ENCODE measurements at places on chromosomes 3 and 15.

GRCh38 chr3:170429050-170429449 is 10.4 kb downstream of the CLDN11 start:
- ATAC-seq = no peak

- ATAC-seq = no peak
Observed at GRCh38 chr3:72959336-72959735, 37.3 kb upstream of the PPP4R2 start.

DNA sequence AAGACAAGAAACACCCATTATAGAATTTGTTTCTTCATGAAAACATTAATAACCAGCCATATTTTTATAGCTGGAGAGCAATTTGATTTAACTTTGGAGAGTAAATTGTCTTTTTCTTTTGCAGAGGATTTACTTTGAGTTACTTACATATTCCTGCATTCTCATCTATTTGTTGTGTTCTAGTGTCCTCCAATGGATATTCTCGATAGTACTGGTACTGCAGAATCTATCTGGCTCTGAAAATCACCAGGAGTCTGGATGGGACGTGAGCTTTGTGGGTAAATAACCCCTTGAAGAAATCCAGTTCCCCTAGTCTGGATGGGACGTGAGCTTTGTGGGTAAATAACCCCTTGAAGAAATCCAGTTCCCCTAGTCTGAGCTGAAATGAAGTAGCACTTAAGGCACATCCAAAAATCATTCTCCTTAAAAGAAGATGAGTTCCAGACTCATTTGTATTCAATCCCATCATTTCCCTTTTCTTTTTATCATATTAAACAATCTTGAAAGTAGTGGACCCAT is 294.1 kb upstream of the UBE2E2 start:
- ATAC-seq = no peak

DNA sequence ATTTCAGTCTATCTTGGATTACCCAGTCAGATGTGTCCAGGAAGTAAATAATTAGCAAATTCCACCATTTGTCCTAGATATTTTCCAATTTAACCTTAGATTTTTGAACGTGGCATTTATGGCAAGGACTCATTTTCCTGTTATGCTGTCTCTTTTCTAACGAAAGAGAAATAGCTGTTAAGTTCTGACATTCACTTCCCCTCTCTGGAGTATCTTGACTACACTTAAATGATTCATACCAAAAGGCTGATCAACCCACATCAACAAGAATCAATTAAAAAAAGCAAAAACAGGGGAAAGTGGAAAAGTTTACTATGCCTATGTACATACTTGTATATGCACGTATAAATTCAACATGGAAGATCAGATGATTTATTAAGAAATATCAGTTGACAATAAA is 149.9 kb downstream of the FRMD5 start:
- no peak for ATAC-seq

DNA sequence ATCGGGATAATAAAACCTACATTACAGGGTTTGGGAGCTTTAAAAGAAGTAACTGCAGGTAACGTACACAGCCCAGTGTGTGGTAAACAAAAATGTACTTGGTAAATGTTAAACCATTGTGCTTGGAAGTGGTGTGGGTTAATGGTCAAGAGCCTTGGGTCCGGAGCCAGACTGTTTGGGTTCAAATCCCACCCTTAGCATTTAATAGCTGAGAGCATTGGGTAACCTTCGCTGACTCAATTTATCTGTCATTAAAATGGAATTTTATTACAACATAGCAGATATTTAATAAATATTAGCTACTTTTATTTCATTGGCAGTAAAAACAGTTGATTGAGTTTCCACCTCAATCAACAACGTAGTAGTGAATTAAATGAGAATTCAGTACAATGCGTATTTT is 1.5 kb downstream of the FSTL1 start:
- ATAC-seq = no peak
